ENCODE measurements at places on chromosomes 5 and 9.

DNA sequence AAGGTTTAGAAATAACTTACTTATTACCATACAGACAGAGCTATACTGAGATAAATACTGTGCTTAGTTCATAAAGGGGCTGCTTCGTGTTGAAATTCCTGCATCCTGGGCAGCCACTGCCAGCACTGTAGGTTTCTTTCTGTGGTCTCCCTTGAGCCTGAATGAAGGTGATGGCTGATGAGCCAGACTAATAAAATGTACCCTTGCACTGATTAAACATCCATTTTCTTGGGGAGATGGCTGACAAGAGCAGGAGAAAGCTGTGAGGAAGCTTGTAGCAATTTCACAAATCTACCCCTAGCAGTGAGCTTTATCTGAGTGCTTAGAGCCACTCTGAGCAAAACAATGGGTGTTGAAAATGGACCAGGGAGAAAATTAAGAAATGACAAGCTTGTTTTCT lies 23.3 kb upstream of the ZSWIM6 start:
- DNase-seq: no peak

DNA sequence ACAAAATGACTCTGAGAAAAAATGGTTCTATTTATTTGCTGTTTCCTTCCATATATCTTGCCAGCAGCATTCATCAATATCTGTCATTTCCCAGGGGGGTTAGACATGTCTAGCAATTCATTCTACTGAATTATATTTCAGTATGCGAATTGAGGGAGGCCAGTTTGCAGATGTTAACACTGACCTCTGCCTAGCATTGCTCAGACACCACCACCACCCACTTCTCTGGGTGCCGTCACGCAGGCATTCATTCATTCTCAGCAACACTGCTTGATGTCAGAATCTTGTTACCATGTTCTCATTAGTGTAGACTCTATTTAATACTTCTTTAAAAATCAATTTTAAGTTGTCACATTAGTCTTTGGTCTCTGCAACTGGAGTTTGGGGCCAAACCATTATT lies 181.7 kb downstream of the MAST4 start:
- no peak for DNase-seq

DNA sequence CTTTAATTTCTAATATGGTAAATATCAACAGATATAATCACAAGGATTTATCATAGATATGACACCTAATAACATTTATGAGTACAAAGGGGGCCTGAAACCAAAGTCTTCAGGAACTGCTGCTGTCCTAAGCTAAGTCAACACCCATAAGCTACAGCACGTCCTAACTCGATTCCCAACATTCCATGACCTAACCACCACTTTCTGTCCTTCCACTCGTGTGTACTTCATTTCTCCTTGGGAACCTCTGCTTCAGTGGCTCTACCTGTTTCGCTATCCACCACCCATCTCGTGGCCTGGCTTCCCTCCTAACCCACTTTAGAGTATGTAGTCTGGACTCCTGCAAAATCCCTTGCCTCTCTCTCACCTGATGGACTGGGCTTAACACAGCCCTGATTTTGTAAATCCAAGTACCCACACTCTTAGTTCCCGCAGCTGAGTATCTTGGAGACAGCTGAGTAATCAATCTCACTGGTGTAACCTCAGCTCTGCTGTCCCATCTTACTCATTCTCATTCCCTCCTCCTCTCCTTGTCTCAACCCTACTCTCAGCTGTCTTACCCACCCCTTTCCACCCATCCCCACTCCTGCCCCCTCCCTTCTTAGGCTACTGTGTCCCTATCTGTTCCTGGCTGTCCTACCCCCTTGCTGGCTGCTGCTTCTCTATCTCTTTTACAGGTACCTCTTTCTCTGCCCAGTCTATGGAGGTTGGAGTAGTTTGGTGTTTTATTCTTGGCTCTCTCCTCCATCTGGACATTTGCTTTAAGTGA lies 101.8 kb downstream of the MAST4 start:
- DNase-seq: no peak

DNA sequence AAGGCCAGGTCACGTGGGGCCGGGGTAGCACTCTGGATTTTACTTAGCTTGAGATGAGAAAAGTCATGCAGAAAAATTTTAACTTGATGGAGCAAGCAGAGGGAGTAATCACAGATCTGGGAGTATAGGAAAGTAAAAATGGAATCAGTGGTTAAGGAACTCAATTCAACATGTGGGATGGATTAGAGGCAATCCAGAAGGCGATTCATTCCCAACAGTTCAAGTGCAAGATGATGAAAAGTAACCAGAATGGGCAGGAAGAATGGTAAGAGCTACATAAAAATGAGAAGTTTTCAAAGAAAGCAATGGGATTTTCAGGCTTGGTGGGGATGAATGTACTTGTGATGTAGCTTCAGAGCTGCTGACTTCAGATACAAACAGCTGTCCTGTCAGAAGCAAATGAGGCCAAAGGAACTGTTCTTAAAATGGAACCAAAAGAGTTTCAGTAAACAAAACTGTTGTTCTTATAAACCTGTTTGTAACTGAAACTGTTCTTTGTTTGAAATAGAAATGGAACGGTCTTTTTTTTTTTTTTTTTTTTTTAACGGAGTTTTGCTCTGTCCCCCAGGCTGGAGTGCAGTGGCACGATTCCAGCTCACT lies 5.6 kb upstream of the SEC24A start:
- no peak for DNase-seq

- peak; percentile 50 for DNase-seq
These were observed 1.1 kb upstream of the TENT4A start for GRCh38 chr5:6712142-6712576.

DNA sequence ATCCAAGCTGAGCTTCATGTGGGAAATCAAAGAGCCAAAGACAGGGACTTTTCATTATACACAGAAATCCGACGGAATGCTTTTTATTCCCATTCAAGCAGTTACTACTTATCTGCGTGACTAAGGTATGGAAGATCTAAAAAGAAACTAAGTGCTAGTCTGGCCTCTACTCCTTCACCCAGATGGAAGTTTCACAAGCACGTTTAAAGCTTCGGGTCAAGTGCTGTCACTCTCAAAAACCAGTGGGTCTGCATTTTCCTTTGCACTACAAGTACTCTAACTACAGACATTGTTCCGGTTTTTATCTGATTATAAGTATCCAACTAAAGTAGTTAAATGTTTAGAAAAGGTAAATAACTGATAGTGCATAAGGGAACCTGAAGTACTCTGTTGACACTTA lies 13.7 kb upstream of the MTAP start:
- DNase-seq: no peak

GRCh38 chr5:39083968-39084367 lies 9.8 kb upstream of the RICTOR start:
- no peak for DNase-seq

DNA sequence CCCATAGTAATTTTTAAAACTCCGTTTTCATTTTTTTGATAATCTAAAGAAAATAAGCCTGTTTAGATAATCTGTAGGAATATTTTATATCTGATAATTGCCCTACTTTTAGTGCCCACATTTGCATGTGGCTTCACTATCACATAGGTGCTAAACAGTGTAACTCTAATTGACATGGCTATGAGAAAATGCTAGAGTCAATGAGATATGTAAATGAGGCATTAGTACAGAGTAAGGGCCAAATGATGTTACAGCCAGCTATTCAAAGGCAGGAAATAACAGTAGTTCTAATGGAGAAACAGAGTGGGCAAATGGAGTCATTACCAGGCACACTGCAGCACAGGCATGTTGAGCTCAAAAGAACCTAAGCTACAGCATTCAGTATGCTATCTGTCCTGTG lies 37.3 kb upstream of the GCNT4 start:
- DNase-seq: no peak

DNA sequence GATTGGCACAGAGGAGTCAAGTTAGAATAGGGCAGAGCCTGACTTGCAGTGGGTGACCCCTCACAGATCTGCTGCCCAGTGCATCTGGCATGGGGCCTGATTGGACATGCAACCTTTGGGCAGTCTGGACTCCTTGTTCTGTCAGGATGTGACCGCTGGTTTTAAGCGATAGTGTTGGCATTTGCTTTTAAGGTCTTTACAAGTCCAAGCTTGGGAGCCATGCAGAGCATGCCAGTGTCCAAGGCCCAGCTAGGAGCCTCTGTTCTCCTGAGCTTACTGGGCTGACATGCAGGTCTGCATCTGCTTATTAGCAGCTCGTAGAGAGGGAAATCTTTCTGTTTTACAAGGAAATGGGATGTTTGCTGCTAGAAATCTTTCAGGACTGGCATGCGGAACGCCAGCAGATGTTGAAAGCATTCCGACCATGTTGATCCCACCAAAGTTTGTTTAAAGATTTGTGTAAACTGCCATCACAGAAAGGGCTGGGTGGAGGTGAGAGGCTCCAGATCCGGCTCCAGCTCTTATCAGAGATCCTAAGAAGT lies 27.5 kb downstream of the GADD45G start:
- no peak for DNase-seq

DNA sequence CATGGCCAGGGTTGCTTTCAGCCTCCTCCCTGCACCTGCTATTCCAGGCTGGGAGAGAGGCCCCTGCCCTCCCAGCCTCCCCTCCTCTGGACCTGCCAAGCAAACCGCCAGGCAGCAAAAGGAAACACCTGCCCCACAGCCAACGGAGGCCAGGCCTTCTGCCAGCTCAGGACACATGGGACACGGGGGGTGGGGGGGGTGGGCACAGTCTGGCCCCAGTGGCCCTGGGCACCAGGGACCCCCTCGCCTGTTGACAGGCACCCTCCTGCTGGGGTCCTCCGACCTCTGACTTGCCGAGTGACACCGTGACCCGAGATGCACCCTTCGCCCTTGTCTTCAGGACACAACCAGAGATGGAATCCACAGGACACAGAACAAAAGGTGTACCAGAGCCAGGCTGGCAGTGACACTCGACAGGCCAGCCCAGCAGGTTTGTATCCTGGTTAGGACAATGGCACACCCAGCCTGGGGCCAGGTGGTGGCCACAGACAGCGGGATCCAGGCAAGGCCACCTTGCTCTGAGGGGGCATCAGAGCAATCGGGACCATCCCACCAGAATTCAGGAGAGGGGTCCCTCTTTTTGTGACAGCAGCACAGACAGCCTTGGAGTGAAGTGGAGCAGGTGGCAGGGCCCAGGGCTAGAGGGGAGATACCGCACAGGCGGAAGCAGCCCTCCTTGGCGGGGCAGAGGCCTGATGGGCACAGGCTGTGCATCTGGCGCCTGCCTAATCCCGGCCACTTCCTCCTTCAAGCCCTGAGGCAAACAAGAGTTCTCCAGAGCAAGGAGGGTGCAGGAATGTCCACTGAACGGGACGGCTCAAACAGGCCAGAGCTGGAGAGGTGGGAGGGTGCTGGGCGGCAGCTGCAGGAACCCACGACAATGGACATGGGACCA lies 1.3 kb upstream of the TMEM210 start:
- DNase-seq: no peak

DNA sequence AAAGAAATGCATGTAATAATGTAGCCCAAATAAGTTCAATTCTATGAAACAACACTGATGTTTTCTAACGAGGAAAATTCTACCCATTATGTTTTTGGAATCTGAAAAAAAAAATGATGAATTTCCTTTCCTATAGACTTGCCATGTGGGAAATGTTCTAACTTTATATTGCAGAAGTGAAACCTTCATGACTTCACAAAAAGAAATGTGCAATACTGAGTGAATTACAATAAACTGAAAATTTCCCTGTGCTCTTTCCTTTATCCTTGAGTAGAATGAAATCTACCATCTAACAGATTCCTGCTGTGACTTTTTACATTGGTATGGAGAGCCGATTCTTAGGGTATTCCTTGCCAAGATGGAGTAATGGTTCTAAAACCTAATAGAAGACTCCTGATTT lies 1622.5 kb downstream of the MAT2B start:
- no peak for DNase-seq

DNA sequence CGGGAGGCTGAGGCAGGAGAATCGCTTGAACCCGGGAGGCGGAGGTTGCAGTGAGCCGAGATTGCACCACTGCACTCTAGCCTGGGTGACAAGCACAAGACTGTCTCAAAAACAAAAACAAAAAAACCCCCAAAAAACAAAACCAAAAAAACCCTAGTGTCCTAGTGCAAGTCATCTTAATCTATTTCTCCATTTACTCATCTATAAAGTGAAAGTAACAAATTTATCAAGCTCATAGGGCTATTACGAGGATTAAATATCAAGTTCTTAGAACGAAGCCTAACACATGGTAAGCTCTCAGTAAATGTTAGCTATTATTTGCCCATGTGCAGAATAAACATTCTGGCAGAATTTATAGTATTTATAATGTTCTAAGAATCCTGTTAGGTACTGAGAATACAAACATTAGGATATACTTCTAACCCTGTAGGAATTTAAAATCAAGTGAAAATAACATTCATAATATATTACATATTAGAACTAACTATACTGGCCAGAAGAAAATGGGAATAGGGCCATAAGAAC lies 45.0 kb downstream of the GOLPH3 start:
- no peak for DNase-seq

DNA sequence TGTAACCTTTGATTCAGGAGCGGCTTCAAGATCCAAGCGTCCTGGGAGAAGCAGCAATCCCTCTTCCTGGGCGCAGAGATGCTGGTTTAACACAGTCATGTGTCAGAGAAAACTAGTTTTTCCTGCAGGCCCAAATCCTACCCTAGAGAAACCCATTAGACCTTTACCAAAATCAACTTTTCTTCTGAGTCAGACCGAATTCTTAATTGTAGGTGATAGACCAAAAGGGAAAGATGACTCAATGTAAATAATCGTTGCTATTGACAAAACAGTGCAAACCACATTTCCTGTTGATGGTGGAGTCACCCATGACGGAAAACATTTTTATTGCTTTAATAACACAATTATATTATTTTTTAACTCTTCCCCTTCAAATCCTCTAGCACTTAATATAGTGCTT lies 40.1 kb downstream of the SLC1A1 start:
- DNase-seq: peak; percentile 29

- DNase-seq: no peak
These were observed 115.6 kb downstream of the TTC39B start for GRCh38 chr9:15191378-15191777.

GRCh38 chr9:108272349-108272899 lies 583.4 kb downstream of the ACTL7B start:
- no peak for DNase-seq

DNA sequence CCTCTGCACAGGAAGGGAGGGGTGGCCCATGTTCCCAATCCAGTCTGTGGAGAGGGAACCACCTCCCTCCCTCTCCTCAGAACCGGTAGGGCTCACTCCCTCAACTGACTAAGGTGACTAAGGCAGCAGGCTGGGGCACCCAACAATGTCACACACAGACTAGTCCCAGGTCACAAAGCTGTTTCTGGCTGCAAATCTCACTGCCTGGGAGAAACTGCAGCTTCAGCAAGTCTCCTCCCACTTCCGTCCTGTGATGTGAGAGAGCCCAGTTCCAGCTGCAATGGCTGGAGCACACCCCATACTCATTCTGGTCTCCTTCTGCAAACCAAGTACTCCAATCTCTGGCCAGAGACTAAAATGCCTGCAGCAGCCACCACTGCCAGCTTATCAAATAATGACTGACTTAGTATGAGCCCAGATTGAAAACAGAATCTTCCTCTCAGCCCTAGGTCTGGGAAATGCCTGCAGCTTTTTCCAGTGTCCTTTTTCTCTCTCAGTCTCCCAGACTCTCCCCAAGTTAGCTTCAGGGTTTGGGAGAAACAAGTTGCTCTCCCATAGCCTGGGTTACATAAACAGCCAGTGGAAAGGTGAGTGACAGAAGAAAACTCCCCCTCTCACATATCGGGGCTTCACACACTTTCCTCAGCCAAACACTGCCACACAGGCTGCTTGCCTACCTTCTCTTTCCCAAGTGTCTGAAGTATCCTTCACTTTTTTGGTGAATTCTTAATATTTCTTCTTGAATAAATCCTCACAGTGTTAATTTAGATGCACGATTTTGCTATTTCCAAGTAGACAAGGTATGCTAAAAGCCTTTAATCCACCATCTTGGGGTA lies 247.4 kb upstream of the RASA1 start:
- DNase-seq: peak; percentile 6

Measured in CD4-positive, alpha-beta T cell treated with Interferon alpha-2 for 1 hour (primary cell).